Stimulated activated CD8-positive, alpha-beta memory T cell treated with anti-CD3 and anti-CD28 coated beads, Interleukin-7, amount 100 ng/mL, for 48 hours (primary cell): ENCODE measurements at places on chromosomes 2 and 18.

- DNase-seq, result no peak
These were observed 96.4 kb upstream of the NOL4 start for GRCh38 chr18:34321066-34321465.

DNA sequence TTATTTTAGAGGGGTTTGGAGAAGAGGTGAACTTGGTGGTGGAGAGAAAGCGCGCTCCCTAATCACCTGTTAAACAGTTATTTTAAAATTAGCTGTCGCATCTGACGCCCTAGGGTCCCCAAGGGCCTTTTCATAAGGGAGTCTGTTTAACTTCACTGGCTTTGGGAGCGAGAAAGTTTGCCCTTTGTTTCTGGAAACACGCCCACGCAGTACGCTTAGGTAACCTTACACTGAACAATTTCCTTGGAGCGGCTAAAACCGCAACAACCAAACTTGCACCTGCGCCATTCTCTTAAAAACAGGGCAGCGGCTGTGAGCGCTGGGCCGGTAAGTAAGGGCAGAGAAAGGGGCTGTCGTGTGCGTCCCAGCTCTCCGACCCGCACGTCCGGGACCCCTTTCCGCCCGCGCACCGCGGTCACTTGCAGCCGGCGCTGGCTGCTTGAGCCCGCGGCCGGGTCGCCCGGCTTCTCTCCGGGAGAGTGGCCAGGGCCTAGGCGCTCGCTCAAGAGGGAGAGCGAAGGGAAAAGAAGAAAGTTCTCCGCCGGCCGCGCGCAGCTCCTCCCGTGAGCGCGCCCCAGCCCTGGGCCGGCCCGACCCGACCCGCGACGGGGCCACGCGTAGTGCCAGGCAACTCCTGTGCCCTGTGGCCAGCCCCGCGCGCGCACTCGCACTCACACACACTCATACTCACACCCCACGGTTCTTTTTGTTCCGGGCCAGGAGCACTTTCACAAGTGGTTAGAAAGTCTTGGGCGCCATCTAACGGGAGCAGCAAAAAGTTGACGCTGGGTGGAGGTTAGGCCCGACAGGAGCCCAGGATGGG lies 19.2 kb downstream of the POU3F3 start:
- DNase-seq, result no peak

GRCh38 chr2:21367421-21367820 lies 243.7 kb downstream of the TDRD15 start:
- DNase-seq, result no peak

GRCh38 chr2:162720559-162721271 lies 117.9 kb downstream of the KCNH7 start:
- DNase-seq, result no peak

GRCh38 chr2:2762913-2763312 lies 431.8 kb upstream of the MYT1L start:
- no peak for DNase-seq

- DNase-seq, result no peak
These were observed 35.6 kb downstream of the ARL5A start for GRCh38 chr2:151792589-151792988.

DNA sequence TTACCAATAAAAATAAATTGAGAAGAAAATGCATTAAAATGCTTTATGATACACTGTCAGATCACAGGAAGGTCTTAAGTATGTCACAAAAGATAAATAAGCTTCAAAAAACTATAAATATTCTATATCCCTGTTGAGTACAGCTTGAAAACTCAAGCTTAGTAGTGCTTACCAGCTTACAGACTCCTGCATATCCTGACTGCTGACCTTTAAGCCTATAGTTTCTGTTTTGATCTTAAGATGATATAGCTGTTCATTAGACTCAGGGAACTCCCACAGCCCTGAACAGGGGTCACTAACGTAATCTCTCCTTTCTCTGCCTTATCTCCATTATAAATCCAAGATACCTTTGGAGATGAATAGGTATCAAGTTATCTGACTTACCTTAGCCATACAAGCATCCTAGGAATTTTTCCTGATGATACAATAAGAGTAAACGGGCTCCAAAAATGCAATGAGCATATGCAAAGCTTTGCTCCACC lies 93.7 kb upstream of the RBBP8 start:
- no peak for DNase-seq

DNA sequence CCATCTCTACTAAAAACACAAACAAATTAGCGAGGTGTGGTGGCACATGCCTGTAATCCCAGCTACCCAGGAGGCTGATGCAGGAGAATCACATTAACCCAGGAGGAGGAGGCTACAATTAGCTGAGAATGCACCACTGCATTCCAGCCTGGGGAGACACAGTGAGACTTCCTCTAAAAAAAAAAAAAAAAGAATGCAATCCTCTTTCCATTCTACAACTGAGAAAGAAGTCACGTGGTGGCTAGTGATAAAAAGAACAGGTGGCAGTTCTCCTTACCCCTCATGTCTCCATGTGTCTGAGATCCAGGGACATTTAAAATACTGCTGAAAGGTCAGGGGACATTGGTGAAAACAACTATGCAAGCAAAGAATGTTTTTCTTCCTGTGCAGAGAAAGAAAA lies 24.4 kb upstream of the GPR39 start:
- DNase-seq, result no peak

- no peak for DNase-seq
These were observed 519 bp downstream of the TTL start for GRCh38 chr2:112482309-112483041.

GRCh38 chr2:10223932-10224720 lies 78.6 kb upstream of the HPCAL1 start:
- no peak for DNase-seq

GRCh38 chr2:5932556-5933469 lies 240.6 kb downstream of the SOX11 start:
- DNase-seq, result no peak

- no peak for DNase-seq
These were observed 111.5 kb upstream of the MEIS1 start for GRCh38 chr2:66323406-66323805.

- no peak for DNase-seq
These were observed 20.5 kb upstream of the KIF1A start for GRCh38 chr2:240840435-240841060.

DNA sequence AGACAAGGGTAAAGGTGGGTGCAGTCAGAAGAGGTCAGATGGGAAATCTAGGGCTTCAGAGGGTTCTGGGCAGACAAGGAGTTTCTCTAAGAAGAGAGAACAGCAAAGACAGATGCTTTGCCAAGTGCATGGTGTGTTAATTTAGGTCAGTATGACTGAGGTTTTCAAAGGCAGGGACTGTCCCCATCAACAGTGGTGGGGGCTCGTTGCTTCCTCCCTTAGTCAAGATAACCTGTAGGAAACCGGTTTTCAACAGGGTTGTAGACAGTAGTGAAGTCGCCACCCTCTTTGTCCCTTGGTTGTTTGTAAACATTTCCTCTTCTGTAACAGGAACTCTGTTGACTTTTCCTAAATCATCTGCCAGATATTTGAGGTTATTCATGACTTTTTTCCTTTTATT lies 11.6 kb downstream of the RAB12 start:
- DNase-seq, result no peak

GRCh38 chr2:223019987-223020717 lies 31.8 kb upstream of the KCNE4 start:
- no peak for DNase-seq

- no peak for DNase-seq
These were observed 244.2 kb upstream of the BOD1L2 start for GRCh38 chr18:56902653-56903052.

DNA sequence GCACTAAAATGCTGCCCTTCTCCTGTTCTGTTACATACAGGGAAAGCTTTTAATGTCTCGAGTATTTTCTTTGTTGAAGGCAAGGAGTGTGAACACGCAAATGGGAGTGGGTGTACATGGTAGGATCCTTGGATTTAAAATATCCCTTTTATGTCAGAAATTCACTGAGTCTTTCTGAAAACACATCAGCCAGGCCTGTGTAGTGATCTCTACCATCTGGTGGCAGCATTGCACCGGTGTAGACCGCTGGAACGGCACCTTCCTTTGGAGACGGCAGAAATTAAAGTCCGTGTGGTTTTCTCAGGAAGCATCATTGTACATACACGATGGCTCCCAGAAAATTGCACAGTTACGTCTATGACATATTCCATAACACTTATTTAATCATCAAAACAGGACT lies 515.8 kb downstream of the GALR1 start:
- no peak for DNase-seq

DNA sequence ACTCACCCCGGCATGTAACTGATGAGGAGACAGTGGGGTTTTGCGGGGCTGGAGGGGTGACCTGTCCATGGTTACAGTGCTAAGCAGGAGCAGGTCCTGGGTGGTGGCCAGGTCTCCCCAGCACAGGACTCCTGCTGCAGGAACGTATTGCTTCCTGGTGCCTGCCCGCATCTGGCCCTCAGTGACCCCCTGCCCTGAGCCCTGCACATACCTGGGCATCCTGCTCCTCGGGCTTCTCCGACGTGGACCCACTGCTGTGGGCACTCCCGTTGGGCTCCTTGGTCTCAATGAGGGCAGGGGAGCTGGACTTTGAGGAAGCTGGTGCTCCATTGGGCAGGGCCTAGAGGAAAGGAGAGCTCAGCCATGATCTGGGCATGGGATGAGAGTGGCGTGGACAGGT lies 43.5 kb downstream of the CENPO start:
- DNase-seq, result no peak

- no peak for DNase-seq
These were observed 56.0 kb downstream of the ODC1 start for GRCh38 chr2:10392100-10392499.

- DNase-seq, result no peak
These were observed 8.1 kb downstream of the NABP1 start for GRCh38 chr2:191686066-191686465.

- DNase-seq, result no peak
These were observed 5.5 kb downstream of the UBE2E3 start for GRCh38 chr2:180985771-180986395.

- DNase-seq, result no peak
These were observed 229.1 kb upstream of the FN1 start for GRCh38 chr2:215664847-215665525.

- DNase-seq, result no peak
These were observed 267.3 kb downstream of the MTX2 start for GRCh38 chr2:176536439-176537133.

- DNase-seq, result no peak
These were observed 102.5 kb upstream of the PIEZO2 start for GRCh38 chr18:11251891-11252270.

GRCh38 chr2:150620855-150621254 lies 133.4 kb upstream of the RND3 start:
- no peak for DNase-seq

DNA sequence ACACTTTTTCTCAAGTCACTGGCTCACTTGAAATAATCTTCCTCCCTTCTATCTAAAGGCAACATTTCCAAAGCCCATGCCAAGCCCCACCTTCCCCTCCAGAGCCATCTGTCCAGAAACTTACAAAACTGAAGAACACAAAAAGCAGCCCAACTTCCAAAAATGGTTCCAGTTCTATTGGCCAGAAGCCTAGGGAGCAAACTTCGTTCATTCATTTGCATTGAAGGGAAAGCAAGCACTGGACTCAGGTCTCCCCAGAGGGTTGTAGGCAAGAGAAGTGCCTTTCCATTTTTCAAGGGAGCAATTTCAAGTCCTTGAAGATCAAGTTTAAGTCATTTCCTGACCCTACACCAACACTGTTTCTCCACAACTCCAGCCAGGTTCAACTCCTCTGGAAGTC lies 585.0 kb downstream of the BCL11A start:
- no peak for DNase-seq

DNA sequence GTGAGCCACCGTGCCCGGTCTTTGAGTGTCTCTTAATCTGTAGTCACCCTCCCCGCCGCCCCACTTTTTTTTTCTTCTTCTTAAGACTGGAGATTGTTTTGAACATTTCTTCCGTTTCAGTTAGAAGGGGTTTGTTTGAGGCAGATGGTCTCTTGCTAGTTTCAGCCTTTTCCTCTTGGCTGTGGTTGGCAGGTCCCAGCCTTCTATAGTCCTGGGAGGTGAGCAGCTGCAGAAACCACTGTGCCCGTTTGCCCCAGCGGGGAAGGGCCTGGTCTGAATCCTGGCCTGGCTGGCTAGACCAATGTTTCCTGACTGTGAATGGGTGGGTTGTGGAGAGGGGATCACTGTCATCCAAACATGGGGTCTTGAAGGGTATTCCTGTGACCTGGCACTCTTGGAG lies 30.1 kb upstream of the MCFD2 start:
- DNase-seq, result no peak

GRCh38 chr2:36459725-36460137 lies 104.2 kb downstream of the CRIM1 start:
- DNase-seq, result no peak

DNA sequence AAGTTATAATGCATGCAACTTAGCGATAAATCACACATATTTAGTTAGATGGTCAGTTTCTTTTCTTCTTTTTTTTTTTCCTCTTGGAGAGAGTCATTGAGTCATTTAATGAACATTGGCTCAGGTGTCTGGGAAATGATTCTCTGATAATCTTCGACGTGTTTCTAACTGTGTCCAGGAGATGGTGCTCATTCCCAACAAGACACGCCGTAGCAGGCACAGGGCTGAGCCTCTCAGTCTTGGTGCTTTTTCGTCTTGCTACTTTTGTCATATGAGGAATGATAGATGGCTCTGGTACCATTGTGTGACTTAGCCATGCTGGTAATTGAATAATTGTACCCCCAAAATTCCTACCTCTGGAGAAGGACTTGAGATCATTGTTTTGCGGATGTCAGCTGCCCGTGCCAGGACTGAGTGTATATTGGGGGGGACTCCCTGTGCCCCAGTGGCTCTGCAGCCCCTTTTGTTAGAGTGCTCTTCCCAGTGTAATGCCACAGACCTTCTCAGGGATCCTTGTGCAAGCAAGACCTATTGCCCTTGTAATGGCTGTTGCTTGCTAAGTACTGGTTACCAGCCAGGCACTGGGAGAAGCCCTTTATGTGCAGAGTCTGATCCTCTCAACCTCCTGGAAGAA lies 107.6 kb upstream of the CYRIA start:
- no peak for DNase-seq

DNA sequence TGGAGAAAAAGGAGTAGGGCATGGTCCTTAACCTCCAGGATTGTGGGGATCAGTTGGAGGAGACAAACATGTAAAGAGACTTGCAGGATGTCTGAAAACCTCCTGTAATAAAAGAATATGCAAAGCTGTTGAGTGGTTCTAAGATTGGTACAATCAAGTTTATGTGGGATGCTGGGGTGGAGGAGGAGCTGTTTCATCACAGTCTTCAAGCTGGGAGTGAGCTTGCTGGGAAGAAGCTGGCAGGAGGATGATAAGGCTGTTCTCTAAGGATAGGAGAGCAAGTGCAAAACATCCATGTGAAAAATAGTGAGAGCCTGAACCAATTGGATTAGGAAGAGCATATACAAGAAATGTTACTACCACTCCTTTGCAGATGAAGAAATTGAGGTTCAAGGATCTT lies 161.9 kb upstream of the CRIM1 start:
- no peak for DNase-seq

DNA sequence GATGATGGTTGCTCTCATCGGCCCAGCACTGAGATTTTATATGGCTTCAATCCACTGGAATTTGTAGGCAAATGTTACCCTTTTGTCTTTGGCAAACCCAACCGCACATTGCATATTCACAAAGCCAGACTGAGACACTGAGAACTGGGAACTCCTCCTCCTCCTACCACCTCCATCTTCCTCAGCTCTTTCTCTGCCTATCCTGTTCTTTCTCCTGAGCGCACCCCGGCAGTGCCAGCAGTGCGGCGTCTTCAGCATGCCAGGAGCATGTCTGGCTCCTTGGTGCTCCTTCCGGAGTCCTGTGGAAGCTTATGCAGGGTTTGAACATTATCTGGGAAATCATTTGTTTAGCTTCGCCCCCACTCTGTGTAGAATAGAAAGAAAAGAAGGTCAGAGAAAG lies 50.8 kb downstream of the TRIB2 start:
- DNase-seq, result no peak
